ENCODE measurements at places on chromosomes 2 and 18.
A peak's percentile ranks its signal among the peaks of the same experiment; 100 is the strongest.

- DNase-seq, result peak; percentile 19
Observed at GRCh38 chr2:3189076-3189591, 188.5 kb downstream of the EIPR1 start.

DNA sequence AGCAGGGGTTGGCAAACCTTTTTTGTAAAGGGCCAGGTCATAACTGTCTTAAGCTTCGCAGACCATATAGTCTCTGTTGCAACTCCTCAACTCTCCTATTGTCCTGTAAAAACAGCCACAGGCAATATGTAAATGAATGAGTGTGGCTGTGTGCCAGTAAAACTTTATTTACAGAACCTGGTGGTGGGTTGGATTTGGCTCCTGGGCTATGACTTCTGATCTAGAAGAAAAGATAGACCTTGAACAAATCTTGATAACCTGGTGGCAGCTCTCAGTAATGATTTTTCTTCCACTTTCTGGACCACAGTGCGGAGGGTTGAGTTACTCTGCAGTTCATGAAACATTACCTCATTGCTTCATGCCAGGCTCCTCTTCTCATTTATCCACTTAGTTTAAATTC is 139.3 kb downstream of the MYCN start:
- DNase-seq, result no peak

DNA sequence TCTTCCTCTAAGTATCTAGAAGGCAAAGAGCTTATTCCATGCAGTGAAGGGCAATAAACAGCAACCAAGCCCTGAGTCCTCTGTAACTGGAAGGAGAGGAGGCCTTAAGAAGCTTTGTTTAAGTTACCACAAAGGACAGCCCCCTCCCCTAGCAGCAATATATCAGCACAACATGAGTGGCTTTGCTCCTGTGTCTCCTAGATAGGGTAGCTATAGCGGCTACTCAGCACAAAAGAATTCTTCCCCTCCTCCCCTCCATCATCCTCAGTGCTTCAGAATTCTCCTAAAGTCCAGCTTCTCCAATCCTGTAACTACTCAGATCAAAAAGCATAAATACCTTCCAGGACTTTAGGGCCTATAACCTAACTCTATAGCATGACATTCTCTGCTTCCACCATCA is 16.5 kb downstream of the SUMO1 start:
- DNase-seq, result no peak

GRCh38 chr2:111015283-111015995 is 105.3 kb upstream of the BCL2L11 start:
- DNase-seq, result no peak

DNA sequence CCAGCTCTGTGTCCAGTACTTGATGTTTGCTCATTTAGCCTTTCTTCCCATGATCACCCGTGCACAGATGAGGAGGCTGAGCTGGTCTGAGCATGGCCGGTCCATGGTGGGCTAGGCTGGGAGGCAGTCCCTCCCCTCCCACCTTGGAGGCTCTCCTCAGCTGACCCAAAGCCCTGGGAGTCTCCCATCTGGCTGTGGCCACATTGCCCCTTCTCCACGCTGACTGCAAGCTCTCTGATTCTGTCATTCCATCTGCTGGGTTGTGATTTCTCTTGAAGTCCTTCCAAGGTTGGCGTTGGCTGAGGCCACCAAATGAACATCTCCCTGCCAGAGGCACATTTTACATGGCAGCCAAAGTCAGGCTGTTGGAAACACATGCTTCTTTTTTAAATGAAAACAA is 44.0 kb downstream of the ACKR3 start:
- DNase-seq, result no peak

DNA sequence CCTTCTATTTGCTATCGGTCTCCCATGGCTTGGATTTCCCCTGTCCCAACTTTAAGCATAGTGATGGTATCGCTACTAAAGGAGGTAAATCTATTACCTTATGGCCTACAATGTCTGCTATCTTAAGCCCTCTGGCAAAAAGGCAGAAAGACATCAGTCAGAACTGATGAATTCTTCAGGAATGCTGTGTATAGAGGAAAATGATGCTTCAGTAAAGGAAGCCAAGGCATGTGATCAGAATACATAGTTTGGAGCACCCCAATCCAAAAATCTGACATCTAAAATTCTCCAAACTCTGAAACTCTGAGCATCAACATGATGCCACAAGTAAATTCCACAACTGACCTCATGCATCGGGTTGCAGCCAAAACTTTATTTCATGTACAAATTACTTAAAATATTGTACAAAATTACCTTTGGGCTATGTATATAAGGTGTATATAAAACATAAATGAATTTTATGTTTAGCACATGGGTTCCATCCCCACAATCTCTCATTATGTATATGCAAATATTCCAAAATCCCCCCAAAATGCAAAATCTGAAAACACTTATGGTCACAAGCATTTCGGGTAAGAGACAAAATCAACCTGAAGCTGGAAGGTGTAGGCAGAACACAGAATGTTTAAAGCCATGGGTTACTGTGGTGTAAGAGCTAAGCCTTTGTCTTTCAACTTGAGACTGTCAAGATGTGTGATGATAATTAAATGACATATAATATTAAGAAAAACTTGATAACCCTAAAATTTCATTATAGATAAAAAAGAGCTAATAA is 66.2 kb downstream of the CUL3 start:
- DNase-seq, result no peak

DNA sequence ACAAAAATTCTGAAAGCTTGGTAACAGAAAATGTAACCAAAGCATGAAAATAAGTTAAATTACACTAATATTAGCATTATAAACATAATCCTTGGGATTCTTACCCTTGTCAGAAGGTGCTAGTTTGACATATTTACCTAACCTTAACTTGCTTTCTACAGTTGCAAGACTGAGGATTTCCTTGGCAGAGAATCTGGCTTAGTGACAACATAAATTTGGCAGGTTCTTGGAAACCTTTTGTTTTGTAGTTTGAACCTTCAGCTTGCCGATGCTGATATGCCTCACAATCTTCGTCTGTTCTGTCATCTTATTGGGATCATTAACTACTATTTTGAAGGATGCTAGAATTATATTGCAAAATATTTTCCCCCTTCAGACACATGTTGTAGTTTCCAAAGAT is 3.4 kb downstream of the XIRP2 start:
- DNase-seq, result no peak

DNA sequence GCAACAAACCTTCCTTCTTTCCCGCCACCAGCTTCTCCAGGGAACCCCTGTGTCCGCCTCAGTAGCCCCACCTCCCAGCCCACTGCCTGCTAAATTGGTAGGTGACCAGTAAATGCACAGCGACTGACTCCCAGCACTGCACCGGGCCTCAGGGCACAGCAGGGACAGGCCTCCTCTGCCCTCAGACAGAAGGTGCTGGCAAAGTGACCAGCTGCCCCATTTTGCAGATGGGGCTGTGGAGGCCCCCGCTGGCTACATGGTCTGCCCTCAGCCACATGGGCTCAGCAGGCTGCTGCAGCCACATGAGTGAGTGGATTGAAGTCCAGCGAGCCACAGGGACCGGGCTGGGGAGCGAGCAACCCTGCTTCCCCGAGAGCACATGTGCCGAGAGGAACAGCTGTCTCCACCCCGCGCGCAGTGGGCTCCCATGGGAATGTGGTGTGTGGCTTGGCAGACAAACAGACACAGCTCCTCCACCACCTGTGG is 7.8 kb upstream of the NPPC start:
- no peak for DNase-seq

GRCh38 chr2:219622472-219622871 is 5.0 kb upstream of the SLC4A3 start:
- DNase-seq, result no peak

GRCh38 chr2:130829015-130829414 is 7.7 kb upstream of the ARHGEF4 start:
- no peak for DNase-seq

DNA sequence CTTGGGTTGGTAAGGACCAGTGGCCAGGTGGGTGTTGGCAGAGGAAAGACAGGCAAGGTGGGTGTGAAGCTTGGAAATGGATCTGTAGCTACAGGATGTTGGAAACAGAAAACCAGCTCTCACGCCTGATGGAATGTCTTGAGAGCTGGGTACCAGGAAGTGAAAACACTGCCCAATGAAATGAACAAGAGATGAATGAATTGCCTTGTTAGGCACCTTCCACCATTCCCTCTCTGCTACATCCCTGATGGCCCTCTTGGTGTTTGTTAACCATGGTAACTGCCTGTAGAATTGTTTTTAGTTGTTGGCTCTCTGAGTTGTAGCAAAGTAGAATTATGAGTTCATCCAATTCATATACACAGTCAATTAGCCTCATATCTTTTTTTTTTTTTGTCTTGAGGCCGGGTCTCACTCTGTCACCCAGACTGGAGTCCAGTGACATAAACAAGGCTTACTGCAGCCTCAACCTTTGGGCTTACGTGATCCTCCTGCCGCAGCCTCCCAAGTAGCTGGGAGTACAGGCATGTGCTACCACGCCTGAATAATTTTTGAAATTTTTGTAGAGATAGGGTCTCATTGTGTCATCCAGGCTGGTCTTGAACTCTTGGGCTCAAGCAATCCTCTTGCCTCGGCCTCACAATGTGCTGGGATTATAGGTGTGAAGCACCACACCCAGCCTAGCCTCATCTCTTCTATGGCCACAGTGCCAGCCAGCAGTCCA is 9.5 kb downstream of the KCMF1 start:
- DNase-seq, result no peak

DNA sequence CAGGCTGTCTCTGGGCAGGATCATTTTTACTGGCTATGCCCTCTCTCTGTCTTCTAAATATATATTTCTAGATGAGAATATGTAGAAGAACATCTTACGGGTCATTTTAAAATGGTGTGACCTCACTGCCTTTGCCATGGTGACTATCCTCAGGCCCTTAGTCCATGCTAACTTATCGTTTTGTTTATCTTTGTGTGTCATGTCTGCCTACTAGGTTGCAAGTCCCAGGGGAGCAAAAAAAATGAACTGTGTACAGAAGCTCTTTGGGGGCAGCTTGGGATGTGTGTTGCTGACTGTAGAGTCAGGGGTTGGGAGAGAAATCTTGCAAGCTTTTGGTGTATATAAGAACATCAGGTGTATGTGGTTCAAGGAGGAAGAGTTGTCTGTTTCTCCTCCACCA is 11.0 kb downstream of the CPSF3 start:
- DNase-seq, result no peak

GRCh38 chr2:72982781-72983499 is 65.6 kb downstream of the EMX1 start:
- no peak for DNase-seq

GRCh38 chr2:238459081-238459629 is 32.4 kb downstream of the ASB1 start:
- DNase-seq, result peak; percentile 2

- no peak for DNase-seq
Observed at GRCh38 chr2:204109681-204110080, 173.1 kb downstream of the ICOS start.

GRCh38 chr2:238006510-238006909 is 39.7 kb downstream of the UBE2F start:
- DNase-seq, result no peak

DNA sequence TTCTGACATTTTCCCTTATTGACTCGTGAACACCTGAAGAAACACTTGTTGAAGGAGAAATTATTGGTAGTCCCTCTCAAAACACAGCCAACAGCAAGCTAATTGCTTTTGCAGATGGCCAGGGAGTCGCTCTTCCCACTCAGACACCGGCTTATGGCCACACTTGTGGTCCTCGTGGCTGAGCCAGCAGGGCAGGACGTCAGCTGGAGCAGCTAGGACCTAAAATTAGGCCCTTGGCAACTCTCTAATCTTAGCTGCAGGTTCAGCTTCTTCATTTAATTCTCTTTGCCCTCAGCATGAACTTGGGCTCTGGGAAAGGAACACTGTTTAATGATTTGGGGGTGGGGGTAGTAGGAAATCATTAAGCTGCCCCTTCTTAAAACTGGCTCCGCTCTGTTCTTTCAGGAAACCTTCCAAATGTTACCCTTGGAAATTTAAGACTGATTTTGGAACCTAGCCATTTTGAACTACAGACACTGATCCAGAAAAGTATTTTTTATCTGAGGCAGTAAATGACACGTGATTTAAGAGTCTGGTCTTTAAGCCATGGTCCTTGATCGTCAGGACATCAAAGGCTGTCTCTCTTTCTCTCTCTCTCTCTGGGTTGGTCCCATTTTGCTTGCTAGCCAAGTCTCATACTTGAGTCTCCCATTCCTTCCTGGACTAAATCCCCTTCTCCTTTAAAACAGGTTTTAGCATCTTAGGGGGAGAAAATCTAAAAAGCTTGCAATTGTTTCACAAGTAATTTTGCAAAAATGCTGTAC is 77.5 kb downstream of the CDK15 start:
- peak; percentile 19 for DNase-seq

GRCh38 chr2:96140941-96141623 is 2.8 kb upstream of the ASTL start:
- DNase-seq, result no peak
